Stimulated activated CD8-positive, alpha-beta memory T cell treated with anti-CD3 and anti-CD28 coated beads, Interleukin-7, amount 100 ng/mL, for 1 hour (primary cell): ENCODE measurements at places on chromosomes 4 and X.

- DNase-seq = no peak
These were observed 43.1 kb upstream of the FGF2 start for GRCh38 chr4:122783301-122784215.

DNA sequence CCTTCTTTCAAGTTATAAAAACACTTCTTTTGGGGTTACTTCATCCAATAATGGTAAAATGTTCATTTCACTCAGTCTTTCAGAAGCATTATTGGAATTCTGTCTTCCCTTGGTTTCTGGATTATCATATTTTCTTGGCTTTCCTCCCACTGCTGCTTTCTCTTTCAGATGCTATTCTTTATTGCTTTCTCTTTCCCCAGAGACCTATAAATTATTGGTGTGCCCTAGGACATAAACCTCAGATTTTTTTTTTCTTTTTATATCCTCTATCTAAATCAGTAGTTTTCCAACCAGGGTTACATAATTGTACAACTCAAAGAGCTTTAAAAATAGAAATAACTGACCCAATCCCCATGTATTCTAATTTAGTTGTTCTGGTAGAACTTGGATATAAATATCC is 1005.5 kb downstream of the ARAP2 start:
- DNase-seq = no peak

GRCh38 chr4:143736861-143737260 is 36.4 kb upstream of the FREM3 start:
- DNase-seq = no peak

GRCh38 chrX:7223271-7223670 is 75.3 kb upstream of the PUDP start:
- no peak for DNase-seq
